Left renal pelvis (tissue), 4 donors: ENCODE measurements at places on chromosomes 6 and 20. TPM values are rescaled to one million over a fixed set of nuclear protein-coding genes. Genes with fewer than 3 reads are reported as not detected.

DNA sequence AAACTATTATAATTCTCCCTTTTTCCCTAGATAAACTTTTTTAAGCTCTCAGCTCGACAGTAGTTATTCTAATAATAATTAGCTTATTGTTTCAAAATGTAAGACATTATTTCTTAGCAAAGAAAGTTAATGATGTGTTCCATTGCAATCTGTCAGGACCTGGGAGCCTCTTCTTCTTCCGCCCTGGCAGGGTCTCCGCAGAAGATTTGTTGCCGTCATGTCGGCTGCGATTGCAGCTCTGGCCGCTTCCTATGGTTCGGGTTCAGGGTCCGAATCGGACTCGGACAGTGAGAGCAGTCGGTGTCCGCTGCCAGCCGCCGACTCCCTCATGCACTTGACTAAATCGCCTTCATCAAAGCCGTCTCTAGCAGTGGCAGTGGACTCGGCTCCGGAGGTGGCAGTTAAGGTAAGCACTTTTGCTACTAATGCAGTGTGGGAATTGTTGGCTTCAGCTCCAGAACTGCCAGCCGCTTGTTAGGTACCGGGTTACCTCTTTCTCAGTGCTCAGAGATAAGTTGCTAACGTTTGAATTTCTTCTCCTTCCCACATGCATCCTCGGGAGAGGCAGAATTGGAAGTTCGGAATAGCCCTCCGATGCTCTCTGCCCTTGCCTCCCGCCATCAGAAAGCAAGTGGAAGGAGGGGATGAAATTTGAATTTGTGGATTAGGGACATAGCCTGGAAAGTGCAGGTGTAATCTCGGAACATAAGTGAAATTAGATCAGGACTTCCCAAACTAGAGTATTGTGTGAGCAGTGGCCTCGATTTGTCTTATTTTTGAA lies at the start of gene CDC40:
Gene CDC40 (plus strand): TSS at position 200 of the 781 bp plus-strand sequence. CDS start 18 bp downstream, at position 218.
- DNase-seq = no peak

GRCh38 chr6:163941624-163941976 lies 527.1 kb downstream of the QKI start:
- DNase-seq = no peak

FAM184A gene
- 12.7 TPM for polyA plus RNA-seq

TREM1 gene
- polyA plus RNA-seq = 1.3 TPM

PDSS2 gene
- polyA plus RNA-seq = 20.4 TPM

ULBP1 gene
- polyA plus RNA-seq = 0.76 TPM
